Body of pancreas (tissue), 4 donors: ENCODE measurements at places on chromosomes 5 and 9.

GRCh38 chr5:59766427-59767210 lies 126.9 kb downstream of the PDE4D start:
- peaks cover 4% of the 10 kb centered on the region for H3K4me1 ChIP-seq
- peak; percentile 29 for DNase-seq
- H3K27me3 ChIP-seq = no peaks in the 10 kb centered on the region
- no peaks in the 10 kb centered on the region for H3K36me3 ChIP-seq
- no peak overlapping the region for H3K27ac ChIP-seq

DNA sequence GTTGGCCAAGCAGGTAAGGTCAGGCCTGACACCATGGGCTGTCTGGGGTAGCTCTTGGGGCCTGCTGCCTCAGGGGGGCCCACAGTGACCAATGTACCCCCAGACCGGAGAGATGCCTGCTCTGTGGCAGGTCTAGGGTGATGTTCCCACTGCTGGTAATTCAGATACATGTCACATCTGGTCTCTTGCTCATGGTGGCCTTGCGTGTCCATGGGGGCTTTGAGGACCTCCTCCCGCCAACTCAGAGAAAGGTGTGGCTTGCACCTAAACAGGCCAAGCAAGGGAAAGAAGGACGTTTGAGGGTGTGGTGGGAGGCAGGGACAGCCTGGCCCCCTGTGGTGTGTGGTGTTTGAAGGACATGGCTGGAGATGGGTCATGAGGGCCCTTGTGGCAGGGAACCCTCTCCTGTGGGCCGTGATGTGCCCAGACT lies 75.2 kb downstream of the PHF2 start:
- no peak overlapping the region for H3K27ac ChIP-seq
- H3K4me3 ChIP-seq = no peak overlapping the region
- peak; percentile 3 for DNase-seq
- H3K4me1 ChIP-seq = no peaks in the 10 kb centered on the region
- peaks cover 8% of the 10 kb centered on the region for H3K36me3 ChIP-seq
- H3K27me3 ChIP-seq = no peaks in the 10 kb centered on the region

- no peak for DNase-seq
- no peak overlapping the region for H3K4me3 ChIP-seq
- H3K27me3 ChIP-seq = no peaks in the 10 kb centered on the region
- no peaks in the 10 kb centered on the region for H3K36me3 ChIP-seq
Measured at GRCh38 chr9:111965566-111966019, 69.0 kb downstream of the UGCG start.

- no peak overlapping the region for H3K4me3 ChIP-seq
- H3K4me1 ChIP-seq = peaks cover 5% of the 10 kb centered on the region
- no peaks in the 10 kb centered on the region for H3K27me3 ChIP-seq
- no peak overlapping the region for H3K27ac ChIP-seq
- no peaks in the 10 kb centered on the region for H3K36me3 ChIP-seq
Measured at GRCh38 chr9:89304834-89305188, 6.2 kb upstream of the CKS2 start.

- no peak for DNase-seq
- no peaks in the 10 kb centered on the region for H3K36me3 ChIP-seq
- no peaks in the 10 kb centered on the region for H3K4me1 ChIP-seq
- no peak overlapping the region for H3K4me3 ChIP-seq
- H3K27me3 ChIP-seq = no peaks in the 10 kb centered on the region
- H3K27ac ChIP-seq = no peak overlapping the region
Measured at GRCh38 chr5:14901462-14902051, 30.0 kb upstream of the ANKH start.

GRCh38 chr9:105087910-105088898 lies 156.2 kb upstream of the SLC44A1 start:
- H3K27me3 ChIP-seq = no peaks in the 10 kb centered on the region
- no peak for DNase-seq
- no peaks in the 10 kb centered on the region for H3K36me3 ChIP-seq

GRCh38 chr5:54671111-54671531 lies 153.6 kb downstream of the SNX18 start:
- no peak overlapping the region for H3K27ac ChIP-seq
- H3K36me3 ChIP-seq = no peaks in the 10 kb centered on the region
- no peak overlapping the region for H3K4me3 ChIP-seq
- no peaks in the 10 kb centered on the region for H3K27me3 ChIP-seq
- H3K4me1 ChIP-seq = no peaks in the 10 kb centered on the region

DNA sequence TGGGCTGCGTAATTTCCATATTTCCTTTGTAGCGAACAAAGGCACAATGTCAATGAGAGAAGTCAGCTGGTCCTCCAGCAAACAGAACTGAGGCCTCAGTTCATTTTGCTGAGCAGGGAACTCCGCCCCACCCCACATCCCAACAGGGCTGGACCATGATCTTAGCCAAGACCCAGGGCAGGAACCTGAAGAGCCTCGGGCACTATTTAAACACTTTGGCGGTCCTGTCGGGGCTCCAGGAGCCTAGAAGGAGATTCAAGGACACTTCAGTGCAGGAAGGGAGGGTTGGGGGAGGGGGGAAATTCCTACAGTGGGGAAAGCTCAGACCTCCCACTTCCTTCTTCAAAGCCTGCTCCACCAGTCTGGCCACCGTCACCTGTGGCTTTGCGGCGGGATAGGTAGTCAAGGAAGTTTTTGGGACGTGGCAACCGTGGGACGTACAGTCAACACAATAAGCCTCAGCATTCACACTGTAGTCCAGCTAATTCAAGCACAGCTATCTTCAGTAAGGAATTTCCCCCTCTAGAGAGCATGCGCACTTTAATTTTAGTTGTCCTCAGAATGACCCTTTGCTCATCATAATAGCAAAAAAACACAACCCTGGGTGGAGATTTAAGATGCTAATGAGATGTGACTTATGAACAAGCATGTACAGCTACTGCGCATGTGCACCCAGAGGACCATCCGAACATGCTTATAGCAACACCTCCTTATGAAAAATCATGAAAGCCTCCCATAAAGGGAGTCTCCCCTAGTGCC lies 30.9 kb downstream of the S1PR3 start:
- H3K4me1 ChIP-seq = no peaks in the 10 kb centered on the region
- no peaks in the 10 kb centered on the region for H3K27me3 ChIP-seq
- H3K4me3 ChIP-seq = no peak overlapping the region
- no peak overlapping the region for H3K27ac ChIP-seq
- peak; percentile 28 for DNase-seq

DNA sequence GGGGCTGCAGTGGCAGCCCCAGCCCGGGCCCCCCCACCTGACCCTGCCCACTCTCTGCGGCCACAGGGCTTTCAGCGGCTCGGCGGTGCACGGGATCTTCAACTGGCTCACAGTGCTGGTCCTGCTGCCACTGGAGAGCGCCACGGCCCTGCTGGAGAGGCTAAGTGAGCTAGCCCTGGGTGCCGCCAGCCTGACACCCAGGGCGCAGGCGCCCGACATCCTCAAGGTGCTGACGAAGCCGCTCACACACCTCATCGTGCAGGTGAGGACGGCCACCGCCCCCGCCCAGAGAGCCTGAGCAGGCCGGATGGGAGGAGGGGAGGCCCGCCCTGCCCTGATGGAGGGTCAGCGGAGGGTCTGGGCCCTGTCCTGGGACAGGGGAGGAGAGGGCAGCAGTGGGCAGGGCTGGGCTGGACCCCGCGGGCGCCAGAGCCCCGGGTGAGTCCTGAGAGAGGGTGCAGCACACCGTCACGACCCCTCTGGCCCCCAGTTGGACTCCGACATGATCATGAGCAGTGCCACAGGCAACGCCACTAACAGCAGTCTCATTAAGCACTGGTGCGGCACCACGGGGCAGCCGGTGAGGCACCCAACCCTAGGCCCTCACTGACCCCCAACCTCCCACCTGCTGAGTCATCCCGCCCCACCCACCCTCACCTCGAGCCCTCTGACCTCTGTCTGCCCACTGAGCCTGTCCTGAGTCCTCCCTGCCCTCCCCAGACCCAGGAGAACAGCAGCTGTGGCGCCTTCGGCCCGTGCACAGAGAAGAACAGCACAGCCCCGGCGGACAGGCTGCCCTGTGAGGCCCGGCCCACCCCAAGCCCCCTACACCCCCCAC lies 2.7 kb downstream of the SLC34A3 start:
- no peak overlapping the region for H3K4me3 ChIP-seq
- DNase-seq = no peak
- no peaks in the 10 kb centered on the region for H3K27me3 ChIP-seq
- no peak overlapping the region for H3K27ac ChIP-seq
- H3K36me3 ChIP-seq = no peaks in the 10 kb centered on the region

DNA sequence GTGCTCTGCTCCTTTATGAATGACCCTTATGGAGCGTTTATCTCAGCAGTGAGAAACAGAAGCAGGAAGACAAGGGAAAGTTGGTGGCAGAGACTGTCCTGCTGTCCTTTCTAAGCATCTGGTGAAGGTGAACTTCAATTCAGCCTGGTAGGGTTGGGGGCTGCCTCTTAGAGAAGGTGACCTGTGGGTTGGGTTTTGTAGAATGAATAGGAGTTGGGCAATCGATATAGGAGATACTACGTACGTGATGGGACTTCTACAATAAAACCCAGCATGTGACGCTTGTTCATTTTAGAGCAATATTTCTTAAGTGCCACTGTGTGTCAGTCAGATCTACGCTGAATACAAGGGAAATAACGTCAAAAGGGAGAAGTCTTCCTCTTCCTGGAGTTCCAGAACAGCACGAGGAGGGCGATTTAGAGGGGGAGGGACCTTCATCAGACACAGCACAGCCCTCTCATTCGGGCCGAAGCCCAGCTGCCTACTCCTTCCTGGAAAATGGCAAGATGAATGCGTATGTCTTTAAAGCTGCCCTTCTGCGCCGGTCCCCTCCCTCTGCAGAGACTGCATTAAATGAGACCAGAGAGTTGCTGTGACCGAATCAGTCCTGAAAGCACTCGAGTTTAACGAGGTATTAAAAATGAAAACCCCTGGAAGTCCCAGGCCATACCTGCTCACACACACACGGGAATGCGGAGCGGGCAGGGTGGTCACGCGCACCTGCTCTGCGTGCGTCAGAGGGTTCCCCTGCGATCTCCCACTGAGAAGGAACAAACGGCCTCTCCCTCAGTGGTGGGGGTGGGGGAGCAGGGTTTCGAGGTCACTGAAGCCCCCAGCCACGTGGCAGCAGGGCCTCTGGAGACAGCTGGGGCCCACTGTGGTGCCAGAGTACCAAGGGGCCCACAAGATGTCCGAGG lies 85.3 kb upstream of the SARDH start:
- no peaks in the 10 kb centered on the region for H3K27me3 ChIP-seq
- no peaks in the 10 kb centered on the region for H3K36me3 ChIP-seq
- no peak overlapping the region for H3K27ac ChIP-seq
- no peak overlapping the region for H3K4me3 ChIP-seq
- peaks cover 5% of the 10 kb centered on the region for H3K4me1 ChIP-seq
- DNase-seq = no peak

DNA sequence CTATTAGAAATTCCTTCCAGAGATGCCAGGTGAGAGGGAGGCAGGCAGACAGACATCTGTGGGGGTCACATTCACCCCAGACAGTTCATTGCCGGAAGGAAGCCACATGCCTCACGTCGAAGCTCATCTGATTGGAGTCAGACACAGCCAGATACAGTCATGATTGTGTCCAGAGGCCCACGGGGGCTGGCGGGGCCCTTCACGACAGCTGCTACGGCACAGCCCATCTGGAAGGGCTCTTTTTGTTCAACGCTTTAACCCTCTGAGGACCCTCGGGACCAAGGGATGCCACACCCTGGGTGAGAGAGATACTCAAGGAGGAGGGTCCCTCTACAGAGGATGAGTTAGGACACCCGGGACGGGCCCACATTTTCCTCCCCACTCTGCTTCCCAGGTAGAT lies 31.9 kb upstream of the GABRP start:
- peaks cover 70% of the 10 kb centered on the region for H3K4me1 ChIP-seq
- H3K27me3 ChIP-seq = no peaks in the 10 kb centered on the region
- DNase-seq = no peak
- no peak overlapping the region for H3K4me3 ChIP-seq

- H3K4me3 ChIP-seq = peak overlapping the region; percentile 96
- peaks cover 57% of the 10 kb centered on the region for H3K4me1 ChIP-seq
- no peak for DNase-seq
- H3K36me3 ChIP-seq = no peaks in the 10 kb centered on the region
- H3K27me3 ChIP-seq = no peaks in the 10 kb centered on the region
- peak overlapping the region; percentile 98 for H3K27ac ChIP-seq
Measured at GRCh38 chr5:139650031-139650688, 2.0 kb downstream of the CXXC5 start.

DNA sequence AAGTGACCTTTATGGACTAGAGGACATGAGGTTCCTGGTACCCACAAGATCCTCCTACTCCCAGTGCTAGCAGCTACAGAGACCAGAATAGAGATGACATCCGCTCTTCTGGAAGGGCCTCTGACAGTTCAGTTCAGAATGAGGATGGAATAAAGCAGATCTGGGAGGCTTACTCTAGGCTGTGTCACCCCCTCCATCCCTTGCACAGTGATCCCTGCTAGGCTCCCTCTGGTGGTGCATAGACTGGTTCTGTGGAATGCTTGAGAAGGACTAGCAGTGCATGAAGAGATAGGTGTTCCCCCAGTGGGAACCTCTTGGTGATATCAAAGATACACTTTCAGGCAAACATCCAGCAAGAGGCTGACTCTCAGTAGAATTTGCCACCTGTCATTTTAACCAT lies 83.0 kb downstream of the NPR3 start:
- H3K27me3 ChIP-seq = no peaks in the 10 kb centered on the region
- H3K27ac ChIP-seq = no peak overlapping the region
- no peaks in the 10 kb centered on the region for H3K4me1 ChIP-seq
- H3K4me3 ChIP-seq = no peak overlapping the region

- no peaks in the 10 kb centered on the region for H3K27me3 ChIP-seq
- H3K36me3 ChIP-seq = no peaks in the 10 kb centered on the region
- DNase-seq = no peak
Measured at GRCh38 chr5:148810823-148811222, 15.6 kb upstream of the ADRB2 start.

DNA sequence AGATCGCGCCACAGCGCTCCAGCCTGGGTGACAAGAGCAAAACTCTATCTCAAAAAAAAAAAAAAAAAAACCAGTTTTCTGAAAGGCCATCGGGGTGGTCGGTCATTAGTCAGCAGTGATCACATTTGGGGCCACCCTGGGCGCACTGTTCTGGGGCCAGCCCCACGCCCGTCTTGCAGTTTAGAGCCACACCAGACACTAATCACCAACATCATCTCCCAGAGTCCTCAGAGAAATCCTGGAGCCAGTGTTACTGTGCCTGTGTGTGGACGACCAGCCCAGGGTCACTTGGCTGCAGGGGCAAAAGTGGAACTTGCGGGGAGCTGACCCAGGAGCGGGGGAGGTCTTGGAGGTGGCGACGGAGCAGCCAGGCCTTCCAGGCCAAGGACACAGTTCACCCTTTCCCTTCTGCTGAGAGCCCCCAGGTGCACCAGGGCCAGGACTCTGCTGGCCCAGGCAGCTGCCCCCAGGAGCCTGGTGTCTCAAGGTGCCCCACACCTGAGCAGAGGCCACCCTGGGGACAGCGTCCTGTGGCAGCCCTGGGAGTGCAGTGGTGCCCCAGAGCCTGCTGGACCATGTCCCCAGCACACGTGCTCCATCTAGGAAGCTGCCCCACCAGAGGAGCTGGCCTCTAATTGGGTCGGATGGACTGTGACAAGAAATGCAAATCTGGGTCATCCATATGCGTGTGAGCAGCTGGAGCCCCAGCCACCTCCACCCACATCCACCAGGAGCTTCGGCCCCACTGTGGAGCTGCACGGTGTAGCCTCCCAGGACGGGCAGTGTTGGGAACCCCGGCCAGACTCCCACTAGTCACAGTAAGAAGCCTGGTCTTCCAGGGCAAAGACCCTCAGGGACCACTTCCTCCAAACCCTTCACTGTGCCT lies 51.1 kb downstream of the NEK6 start:
- no peaks in the 10 kb centered on the region for H3K27me3 ChIP-seq
- H3K4me1 ChIP-seq = no peaks in the 10 kb centered on the region
- no peak overlapping the region for H3K27ac ChIP-seq
- no peak overlapping the region for H3K4me3 ChIP-seq
- no peak for DNase-seq
- peaks cover 15% of the 10 kb centered on the region for H3K36me3 ChIP-seq

- H3K27ac ChIP-seq = peak overlapping the region; percentile 96
- no peaks in the 10 kb centered on the region for H3K36me3 ChIP-seq
- no peaks in the 10 kb centered on the region for H3K27me3 ChIP-seq
- H3K4me3 ChIP-seq = no peak overlapping the region
- peak; percentile 77 for DNase-seq
Measured at GRCh38 chr5:172777881-172778814, 7.2 kb upstream of the DUSP1 start.
